ENCODE measurements at places on chromosomes 1 and 21. TPM values are rescaled to one million over a fixed set of nuclear protein-coding genes. Genes with fewer than 3 reads are reported as not detected.

ADAMTS5 gene
- not detected for total RNA-seq

CRNN gene
- not detected for total RNA-seq

SELL gene
- total RNA-seq: 192 TPM

S100A9 gene
- not detected for total RNA-seq
